ENCODE measurements at places on chromosomes 16 and 17. TPM values are rescaled to one million over a fixed set of nuclear protein-coding genes. Genes with fewer than 3 reads are reported as not detected.

The BCL6B gene
- total RNA-seq, result 0.83 TPM

The SDK2 gene
- 0.09 TPM for total RNA-seq

The ALOXE3 gene
- under 0.01 TPM for total RNA-seq

The ELMO3 gene
- total RNA-seq, result 0.28 TPM

The ICAM2 gene
- total RNA-seq, result 3.1 TPM

The PIRT gene
- total RNA-seq, result not detected

The MLKL gene
- total RNA-seq, result 7.7 TPM

The CTRB1 gene
- not detected for total RNA-seq

The TPSB2 gene
- total RNA-seq, result not detected

The AIPL1 gene
- not detected for total RNA-seq

The ZNF689 gene
- total RNA-seq, result 3.8 TPM

The KRT32 gene
- not detected for total RNA-seq

The PAQR4 gene
- total RNA-seq, result 0.55 TPM

The RPH3AL gene
- 1.00 TPM for total RNA-seq

The MYCBPAP gene
- total RNA-seq, result 1.6 TPM

The HAP1 gene
- total RNA-seq, result under 0.01 TPM

The RHBDL1 gene
- 3.7 TPM for total RNA-seq

Data from smooth muscle cell of bladder (primary cell).